ENCODE measurements at places on chromosomes 1 and 21. TPM values are rescaled to one million over a fixed set of nuclear protein-coding genes. Genes with fewer than 3 reads are reported as not detected.
A peak's percentile ranks its signal among the peaks of the same experiment; 100 is the strongest.

- no peaks in the 10 kb centered on the region for H3K27me3 ChIP-seq
- H3K27ac ChIP-seq = no peak overlapping the region
- no peaks in the 10 kb centered on the region for H3K36me3 ChIP-seq
- no peak for DNase-seq
- no peaks in the 10 kb centered on the region for H3K4me1 ChIP-seq
- no peak overlapping the region for H3K4me3 ChIP-seq
Observed at GRCh38 chr1:167808690-167809089, 86.9 kb downstream of the MPZL1 start.

The RGSL1 gene
- polyA plus RNA-seq = 0.13 TPM

The RBM34 gene
- 129 TPM for polyA plus RNA-seq

DNA sequence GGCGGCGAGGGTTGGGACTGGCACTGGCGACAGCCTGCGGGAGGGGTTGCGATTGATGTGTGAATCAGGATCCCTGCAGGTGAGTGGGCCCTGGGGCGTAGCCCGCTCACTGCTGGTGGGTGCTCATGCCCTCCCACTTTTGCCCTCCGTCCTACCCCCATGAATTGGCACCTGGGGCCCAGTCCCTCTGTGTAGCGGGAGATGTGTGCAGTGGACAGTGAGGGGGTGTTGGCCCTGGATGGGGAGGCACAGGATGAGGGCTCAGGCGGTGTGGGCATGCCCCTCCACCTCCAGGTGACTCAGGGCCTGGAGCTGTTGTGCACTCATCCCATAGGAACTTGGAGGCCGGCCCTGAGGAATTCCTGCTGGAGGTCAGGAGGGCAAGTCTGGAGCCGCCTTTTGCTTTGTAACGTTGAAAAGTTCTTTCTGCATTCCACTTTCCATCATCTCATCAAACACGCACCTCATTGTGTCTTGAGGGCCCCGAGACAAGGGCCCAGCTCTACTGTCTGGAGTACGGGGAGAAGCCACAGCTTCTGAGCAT is 3.0 kb downstream of the PEAR1 start:
- peaks cover 26% of the 10 kb centered on the region for H3K4me1 ChIP-seq
- H3K27ac ChIP-seq = peak overlapping the region; percentile 71
- no peak overlapping the region for H3K4me3 ChIP-seq
- H3K36me3 ChIP-seq = no peaks in the 10 kb centered on the region
- DNase-seq = no peak

DNA sequence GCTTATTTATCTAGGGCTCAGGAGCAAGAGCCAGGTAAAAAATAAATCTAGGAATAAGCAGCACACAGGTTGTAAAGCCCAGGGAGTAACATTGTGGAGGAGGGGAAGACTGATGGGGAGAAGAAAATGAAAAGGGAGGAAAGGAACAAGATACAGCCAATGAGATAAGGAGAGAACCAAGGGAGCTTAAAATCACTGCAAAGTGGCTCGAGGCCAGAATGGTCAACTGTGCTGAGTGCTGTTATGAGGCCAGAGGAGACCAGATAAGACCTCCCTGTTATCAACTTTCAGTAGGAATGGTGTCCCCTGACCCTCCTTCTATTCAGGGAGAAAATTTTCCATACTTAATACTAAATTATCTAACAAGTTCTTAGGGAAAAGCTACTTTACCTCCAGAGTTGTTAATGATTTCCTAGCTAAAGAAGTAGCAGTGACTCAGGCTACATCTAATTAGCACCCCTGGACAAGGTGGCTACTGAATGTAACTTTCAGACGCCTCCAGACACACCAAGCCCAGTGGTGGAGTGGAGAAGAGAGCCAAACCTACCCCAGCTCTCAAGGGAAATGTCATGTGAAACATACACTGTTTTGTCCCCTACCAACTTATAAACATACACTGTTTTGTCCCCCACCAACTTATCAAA is 25.5 kb downstream of the ENAH start:
- no peaks in the 10 kb centered on the region for H3K36me3 ChIP-seq
- no peak for DNase-seq
- H3K4me3 ChIP-seq = no peak overlapping the region
- H3K27ac ChIP-seq = peak overlapping the region; percentile 40
- no peaks in the 10 kb centered on the region for H3K27me3 ChIP-seq

- H3K4me3 ChIP-seq = no peak overlapping the region
- H3K36me3 ChIP-seq = peaks cover 5% of the 10 kb centered on the region
- no peak overlapping the region for H3K27ac ChIP-seq
Observed at GRCh38 chr1:116412480-116412798, 39.4 kb downstream of the ATP1A1 start.
